ENCODE measurements at places on chromosomes 7 and 10. TPM values are rescaled to one million over a fixed set of nuclear protein-coding genes. Genes with fewer than 3 reads are reported as not detected.

SYNPO2L gene
- total RNA-seq: not detected

TMEM270 gene
- not detected for total RNA-seq

GCK gene
- total RNA-seq: 0.19 TPM

CPVL gene
- not detected for total RNA-seq

SLC16A12 gene
- 0.65 TPM for total RNA-seq

C1GALT1 gene
- 33.4 TPM for total RNA-seq

TMEM229A gene
- not detected for total RNA-seq

PRKCQ gene
- not detected for total RNA-seq

WDFY4 gene
- 1.3 TPM for total RNA-seq

RHOBTB1 gene
- 51.6 TPM for total RNA-seq

AGR3 gene
- not detected for total RNA-seq

NUTM2A gene
- total RNA-seq: 0.48 TPM

ZNF239 gene
- 2.6 TPM for total RNA-seq

ADRB1 gene
- total RNA-seq: 12.4 TPM

CCDC172 gene
- total RNA-seq: not detected
